HepG2 (cell line): ENCODE measurements at places on chromosomes 7 and 10. TPM values are rescaled to one million over a fixed set of nuclear protein-coding genes. Genes with fewer than 3 reads are reported as not detected.

- H3K27me3 ChIP-seq: no peaks in the 10 kb centered on the region; the same call in 2 of the 3 replicates
- H3K36me3 ChIP-seq: peaks cover 5% of the 10 kb centered on the region; the same call in 1 of the 2 replicates
- no peak for DNase-seq
Measured at GRCh38 chr7:101216001-101216859, 1.2 kb downstream of the PLOD3 start.

- no peaks in the 10 kb centered on the region for H3K36me3 ChIP-seq
- no peak for DNase-seq
- H3K4me3 ChIP-seq: no peak overlapping the region
Measured at GRCh38 chr10:6995341-6995740, 415.3 kb upstream of the PRKCQ start.

TNKS2 gene
- 15.2 and 25.5 TPM in 2 replicates for total RNA-seq

GRCh38 chr10:110901954-110902819 is 16.8 kb downstream of the BBIP1 start:
- peaks cover 2% of the 10 kb centered on the region for H3K4me1 ChIP-seq
- no peak overlapping the region for H3K27ac ChIP-seq
- H3K27me3 ChIP-seq: no peaks in the 10 kb centered on the region

DNA sequence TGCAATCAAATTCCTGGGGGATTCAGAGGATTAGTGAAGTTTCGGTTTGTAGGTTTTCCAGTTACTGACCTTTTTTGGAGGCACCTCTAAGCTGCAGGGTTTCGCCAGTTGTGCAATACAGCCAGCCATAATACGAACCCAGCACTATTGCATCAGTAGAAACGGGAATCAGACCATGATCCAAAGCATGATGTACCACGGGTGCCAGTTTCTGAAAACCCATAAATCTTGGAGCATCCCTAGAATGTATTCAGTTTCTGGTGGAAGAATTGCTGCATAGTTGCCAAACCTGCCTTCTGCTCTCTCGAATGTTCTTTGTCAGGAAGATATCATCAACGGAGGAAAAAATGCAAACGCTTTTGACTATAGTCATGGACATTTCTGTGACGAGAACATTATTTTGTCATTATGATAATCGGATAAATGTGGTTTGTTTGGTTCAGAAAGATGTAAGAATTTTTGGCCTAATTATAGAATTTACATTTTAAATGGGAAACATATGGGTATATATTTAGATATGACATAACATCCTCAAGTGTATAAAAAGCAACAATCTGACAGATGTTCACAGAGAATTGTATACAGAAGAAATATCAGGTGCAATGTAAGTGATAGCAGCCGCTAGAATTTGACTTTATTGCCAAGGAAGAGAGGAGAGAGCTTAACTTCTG is 186.2 kb upstream of the PRKCQ start:
- H3K4me1 ChIP-seq: no peaks in the 10 kb centered on the region
- no peak overlapping the region for H3K27ac ChIP-seq
- DNase-seq: no peak

NSUN5 gene
- 31.6 and 35.8 TPM in 2 replicates for total RNA-seq
